COLO829 (cell line): ENCODE measurements at places on chromosomes 16 and 17.

DNA sequence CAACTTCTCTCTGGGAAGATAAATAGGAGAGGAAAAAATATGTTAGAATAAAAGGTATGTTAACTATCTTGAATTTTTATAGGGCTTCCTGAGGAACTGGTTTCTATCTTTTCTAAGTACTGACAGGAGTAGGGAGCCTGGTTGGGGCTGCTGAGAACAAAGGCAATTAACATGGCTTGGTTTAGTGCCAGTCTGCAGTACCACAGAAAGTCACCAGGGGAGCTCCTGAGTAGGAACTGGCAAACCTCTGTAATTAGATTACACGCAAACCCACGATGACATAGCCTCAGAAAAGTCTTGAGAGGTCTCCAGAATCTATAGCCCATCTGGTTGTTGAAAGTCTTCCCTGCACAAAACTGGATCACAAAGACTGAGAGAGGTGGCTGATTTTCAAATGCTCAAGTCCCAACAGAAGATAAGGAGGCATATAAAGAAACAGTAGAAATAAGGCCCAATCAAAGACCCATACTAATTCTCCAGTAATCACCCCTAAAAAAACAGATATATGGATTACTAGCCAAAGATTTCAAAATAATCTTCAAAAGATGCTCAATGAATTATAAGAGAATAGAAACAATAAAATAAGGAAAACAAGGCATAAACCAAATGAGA, 11.7 kb upstream of the CNTNAP4 start:
- DNase-seq, result peak; percentile 1

GRCh38 chr17:42227849-42228700, 33.8 kb upstream of the GHDC start:
- no peak for DNase-seq

DNA sequence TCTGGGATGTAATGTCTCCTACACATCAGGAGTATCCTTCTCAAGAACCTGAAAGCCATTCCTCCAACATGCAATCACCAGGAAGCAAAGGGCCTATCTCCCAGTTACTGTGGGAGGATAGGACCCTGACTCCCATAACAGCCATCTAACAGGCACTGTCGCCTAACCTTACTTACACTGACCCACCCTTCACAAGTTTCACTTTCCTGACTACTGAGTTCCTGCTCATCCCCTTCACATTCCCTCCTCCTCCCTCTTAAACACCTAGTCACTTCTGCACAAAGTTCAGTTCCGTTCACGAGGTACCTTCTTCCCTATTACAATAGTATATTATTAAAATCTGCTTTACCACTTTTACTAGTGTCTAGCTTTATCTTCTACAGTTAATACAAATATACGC, 1.3 kb downstream of the C17orf67 start:
- DNase-seq, result no peak

DNA sequence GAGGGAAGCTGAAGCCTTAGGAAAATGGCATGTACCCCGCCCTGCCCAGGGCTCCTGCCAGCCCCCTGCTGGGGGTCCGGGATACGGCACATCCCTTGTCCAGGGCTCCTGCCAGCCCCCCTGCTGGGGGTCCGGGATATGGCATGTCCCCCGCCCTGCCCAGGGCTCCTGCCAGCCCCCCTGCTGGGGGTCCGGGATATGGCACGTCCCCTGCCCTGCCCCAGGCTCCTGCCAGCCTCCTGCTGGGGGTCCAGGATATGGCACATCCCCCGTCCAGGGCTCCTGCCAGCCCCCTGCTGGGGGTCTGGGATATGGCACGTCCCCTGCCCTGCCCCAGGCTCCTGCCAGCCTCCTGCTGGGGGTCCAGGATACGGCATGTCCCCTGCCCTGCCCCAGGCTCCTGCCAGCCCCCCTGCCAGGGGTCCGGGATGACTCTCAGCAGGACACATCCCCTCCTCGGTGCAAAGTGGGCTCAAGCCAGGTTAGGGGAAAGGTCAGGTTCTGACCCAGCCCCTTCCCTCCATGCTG, 43.2 kb downstream of the RPH3AL start:
- peak; percentile 8 for DNase-seq

GRCh38 chr17:31310886-31311285, 3.0 kb downstream of the EVI2B start:
- DNase-seq, result no peak

- no peak for DNase-seq
These were observed 8.8 kb downstream of the CD2BP2 start for GRCh38 chr16:30346286-30346685.

- DNase-seq, result peak; percentile 39
These were observed 38.4 kb upstream of the CSNK2A2 start for GRCh38 chr16:58236231-58236690.
